ENCODE measurements at places on chromosomes 3 and 15. TPM values are rescaled to one million over a fixed set of nuclear protein-coding genes. Genes with fewer than 3 reads are reported as not detected.

DNA sequence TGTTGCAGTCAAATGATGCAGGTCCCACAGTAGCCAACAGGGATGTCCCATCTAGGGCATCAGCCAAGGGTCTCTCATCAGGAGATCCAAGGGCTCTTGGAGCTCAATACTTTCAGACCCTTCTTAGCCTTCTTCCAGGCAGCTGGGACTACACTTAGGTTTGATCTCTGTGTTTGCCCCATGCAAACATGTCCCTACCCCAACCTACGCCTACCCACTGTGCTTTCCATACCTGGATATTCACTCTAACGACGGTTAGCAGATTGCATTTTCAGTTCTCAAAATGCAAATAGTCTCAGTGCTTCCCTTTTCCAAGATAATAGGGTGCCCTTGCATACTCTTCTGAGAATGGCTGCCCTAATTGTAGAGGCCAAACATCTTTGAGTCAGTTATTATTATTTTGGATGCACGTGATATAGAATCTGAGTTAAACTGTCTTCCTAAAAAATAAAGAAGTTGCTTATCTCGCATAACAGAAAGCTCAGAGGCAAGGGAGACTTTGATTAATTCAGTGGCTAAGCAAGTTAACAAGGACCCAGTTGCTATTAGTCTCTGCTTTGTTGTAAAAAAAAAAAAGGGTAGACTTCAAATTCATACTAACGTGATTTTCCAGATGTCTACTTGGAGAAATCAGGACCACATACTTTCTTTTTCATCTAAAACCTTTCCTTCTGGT is 1.0 kb upstream of the CEP70 start:
- no peak for DNase-seq

DNA sequence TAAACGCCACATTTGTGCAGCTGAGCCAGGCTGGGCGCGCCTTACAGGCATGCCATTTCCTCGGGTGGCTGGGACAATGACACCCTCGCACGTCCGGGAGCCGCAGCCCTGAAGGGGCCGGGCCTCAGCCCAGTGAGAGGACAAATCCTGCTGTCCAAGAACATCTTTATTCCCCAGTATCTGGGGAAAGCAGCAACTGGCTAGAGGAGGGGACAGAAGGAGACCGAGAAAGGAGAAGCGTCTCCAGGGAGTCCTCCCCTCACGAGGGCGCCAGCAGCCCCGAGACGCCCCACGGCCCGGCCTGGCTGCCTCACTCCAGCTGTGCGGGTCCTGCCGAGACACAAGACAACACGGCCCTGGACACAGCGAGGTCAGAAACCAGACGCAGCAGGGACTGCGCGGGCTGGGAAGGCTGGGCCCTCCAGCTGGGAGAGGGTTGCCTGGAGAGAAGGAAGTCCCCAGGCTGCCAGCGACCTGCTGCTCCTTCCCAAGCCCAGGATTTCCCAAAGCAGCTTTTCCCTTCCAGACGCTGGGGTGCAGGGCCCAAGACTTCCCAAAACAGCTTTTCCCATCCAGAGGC is 130.2 kb downstream of the CHSY1 start:
- peak; percentile 21 for DNase-seq

The CCDC33 gene
- not detected for total RNA-seq

The CXCR6 gene
- not detected for total RNA-seq

DNA sequence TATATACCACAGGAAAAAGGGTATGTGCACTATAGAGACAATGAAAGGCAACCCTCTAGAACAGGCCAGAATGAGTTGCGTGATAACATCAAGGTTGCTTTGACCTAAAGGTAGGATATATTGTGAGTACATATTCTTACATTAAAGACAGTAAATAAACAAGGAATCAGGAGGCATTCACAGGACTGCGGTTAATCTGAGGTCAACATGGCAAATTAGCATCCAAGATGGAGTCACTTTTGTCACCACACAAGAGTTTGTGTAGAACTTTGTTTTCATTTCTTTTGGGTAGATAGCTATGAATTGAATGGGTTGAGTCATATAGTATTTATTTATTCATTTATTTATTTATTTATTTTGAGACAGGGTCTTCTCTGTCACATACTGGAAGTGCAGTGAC is 11.5 kb upstream of the SCAP start:
- DNase-seq: no peak

Measured in body of pancreas (tissue), 4 donors.